ENCODE measurements at places on chromosomes 5 and 9.

DNA sequence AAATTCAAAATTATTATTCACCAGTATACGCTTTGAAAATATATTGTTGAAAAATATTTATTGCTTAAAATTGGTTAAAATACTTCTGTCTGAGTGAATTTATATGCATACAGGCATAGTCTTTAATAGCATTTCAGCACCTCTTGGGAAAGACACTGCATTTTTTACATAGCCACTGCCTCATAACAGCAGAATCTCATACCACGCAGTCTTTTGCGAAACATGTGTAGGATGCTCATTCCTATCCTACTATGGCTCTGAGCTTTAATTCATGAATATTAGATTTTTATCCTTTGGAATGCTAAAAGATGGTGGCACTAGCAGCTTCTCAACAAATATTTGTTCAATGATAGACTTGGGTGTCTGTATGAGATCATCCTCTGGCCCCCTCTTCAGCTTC lies 94.0 kb upstream of the SH3GL2 start:
- no peak for DNase-seq

DNA sequence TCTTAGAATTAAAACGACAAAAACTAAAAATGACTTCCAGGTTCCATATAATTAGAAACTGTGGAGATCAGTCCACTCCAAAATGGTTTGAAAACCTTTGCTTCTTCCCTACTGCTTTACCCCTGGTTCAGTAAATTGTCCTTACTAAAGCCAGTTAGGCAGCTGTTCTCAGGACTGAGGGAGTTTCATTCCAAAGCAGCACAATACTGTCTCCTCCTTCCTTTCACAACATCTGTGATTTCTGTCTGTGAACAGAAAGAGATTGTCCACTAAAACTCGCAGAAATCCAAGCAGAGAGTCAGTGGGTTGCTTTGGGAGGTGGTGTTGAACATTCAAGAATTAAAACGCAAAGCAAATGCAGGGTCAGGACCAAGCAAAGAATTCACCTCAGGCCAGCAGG lies 740.8 kb upstream of the ZNF608 start:
- no peak for DNase-seq

DNA sequence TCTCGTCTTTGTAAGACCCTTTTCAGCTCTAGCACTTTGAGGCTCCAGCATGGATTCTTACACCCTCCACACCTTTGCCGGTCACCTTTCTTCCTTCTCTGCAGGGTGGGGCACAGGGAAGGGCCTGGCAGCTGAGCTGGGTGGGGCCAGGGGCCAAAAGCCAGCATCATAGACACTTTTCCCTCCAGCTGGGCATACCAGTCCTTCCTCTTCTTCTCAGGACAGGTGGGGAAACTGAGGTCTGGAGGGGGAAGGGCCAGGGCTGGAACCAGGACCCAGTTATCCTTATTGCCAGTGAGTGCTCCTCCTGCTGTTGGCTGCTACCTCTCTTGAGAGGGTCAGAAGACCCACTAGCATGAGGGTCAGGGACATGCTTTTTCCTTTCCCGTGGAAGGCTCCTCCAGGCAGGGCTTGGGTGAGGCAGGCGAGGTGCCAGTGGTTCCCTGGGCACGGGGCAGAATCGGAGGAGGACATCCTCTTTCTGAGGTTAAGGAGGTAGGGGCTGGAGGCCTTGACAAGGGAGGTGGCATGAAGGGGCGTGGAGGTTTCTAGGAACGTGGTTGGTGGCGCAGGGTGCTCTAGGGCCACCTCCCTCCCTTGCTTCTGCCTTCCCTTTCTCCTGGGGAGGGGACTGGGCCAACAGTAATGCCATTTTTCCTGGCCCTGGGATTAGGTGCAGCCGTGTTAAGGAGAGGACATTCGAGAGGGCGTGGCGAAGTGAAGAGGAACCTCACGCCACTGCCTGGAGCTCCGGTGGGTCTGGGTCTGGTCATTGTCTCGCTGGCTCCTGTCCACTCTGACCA lies at the start of gene NDST1:
TSS of gene NDST1 (plus strand) at position 658 of the 803 bp plus-strand sequence. CDS start 13,124 bp downstream, outside the sequence.
- no peak for DNase-seq

GRCh38 chr9:111001526-111001925 lies 36.7 kb downstream of the LPAR1 start:
- DNase-seq, result no peak

DNA sequence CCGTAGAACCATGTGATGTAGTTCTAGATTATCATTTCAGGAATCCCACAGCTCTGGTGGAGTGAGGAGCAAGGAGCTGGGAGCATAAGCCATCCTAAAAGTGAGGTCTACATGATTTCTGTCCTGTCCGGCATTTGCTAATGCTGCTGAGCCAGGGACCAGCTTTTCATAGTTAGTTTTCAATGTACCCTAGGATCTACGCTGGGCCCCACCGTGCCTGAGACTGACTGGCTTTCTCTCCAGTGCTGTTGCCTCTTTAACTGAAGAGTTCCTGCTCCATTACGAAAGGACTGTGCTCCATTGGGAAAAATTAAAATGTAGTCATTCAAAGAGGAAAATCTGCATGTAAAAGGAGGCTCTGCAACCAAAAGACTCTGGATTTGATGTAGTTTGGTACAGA lies 634.8 kb downstream of the DMRTA1 start:
- no peak for DNase-seq

DNA sequence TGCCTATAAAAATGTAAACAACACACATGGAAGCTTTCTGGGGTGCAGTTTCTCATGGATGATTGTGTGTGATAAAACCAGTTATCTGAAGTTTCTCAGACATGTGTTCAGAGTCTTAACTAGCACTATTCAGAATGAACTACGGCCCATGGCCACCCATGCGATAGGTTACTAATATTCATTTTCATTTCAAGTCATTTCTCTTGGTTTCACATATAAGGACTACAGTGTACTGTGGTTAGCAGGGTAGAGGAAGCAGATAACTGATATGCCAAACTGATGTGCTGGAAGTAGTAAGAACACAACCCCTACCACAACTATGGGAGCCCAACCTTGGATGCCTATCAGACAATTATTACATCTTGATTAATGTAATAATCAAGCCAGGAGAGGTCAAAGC lies 372.1 kb downstream of the DTWD2 start:
- no peak for DNase-seq

DNA sequence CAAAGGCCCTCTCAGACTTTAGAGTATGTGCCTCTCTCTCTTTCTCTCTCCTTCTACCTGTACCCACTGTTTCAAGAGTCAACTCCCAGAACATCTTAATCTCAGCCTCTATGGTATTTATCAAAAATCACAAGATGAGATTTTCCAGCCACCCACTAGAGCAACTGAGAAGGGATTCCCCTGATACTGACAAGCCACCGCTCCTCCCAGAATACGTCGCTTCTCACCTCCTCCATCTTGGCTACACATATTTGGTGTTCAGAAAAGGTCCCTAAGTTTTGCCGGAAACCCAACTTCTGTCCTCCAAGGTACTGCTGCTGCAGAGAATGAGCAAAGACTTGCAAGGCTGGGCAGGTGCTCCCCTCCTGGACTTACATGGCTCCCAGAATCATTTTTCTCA lies 6.1 kb downstream of the GARIN3 start:
- DNase-seq, result no peak

DNA sequence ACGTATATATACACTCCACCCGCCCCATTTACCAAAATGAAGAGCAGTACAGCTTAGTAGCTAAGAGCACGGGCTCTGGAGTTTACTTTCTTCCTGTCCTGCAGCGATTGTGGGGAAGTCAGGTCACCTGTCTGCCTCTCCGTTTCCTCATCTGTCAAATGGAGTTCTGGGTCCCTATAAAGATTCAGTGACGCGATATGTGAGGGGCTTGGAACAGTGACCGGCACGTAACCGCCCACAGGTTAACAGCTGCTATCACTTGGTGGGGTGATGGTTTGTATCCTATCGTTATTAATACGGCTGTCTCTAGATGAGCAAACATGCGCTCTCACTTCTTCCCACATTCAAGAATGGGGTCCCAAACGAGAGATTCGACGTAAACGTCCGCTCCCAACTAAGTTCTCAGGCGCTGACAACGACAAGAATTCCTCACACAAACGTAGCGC lies 426 bp downstream of the FAM114A2 start:
- DNase-seq, result no peak

- DNase-seq, result no peak
Measured at GRCh38 chr5:80754900-80755299, 100.1 kb upstream of the DHFR start.

DNA sequence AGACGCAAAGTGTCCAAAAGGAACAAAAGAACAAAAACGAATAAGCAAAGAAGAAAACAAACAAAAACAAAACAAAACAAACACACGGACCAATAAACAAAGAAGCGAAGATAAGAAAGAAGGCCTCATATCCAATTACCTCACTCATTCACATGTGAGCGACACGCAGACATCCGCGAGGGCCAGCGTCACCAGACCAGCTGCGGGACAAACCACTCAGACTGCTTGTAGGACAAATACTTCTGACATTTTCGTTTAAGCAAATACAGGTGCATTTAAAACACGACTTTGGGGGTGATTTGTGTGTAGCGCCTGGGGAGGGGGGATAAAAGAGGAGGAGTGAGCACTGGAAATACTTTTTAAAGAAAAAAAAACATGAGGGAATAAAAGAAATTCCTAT lies 28.3 kb upstream of the WWC1 start:
- no peak for DNase-seq

DNA sequence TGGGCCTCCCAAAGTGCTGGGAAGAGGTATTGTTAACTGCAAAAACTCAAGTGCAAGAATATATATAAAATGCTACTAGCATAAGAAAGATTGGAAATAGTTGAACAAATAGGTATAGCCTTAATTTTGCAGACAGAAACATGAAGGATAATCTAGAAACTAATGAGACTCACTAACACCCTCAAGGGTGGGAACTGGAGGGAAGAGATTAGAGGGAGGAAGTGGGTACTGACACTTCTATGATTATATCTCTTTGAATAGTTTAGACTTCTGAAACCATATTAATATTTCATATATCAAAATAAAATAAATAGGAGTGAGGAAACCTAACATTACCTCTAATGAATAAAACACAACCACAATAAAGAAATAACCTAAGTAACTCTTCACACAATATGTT lies 23.0 kb downstream of the AUH start:
- DNase-seq, result no peak

DNA sequence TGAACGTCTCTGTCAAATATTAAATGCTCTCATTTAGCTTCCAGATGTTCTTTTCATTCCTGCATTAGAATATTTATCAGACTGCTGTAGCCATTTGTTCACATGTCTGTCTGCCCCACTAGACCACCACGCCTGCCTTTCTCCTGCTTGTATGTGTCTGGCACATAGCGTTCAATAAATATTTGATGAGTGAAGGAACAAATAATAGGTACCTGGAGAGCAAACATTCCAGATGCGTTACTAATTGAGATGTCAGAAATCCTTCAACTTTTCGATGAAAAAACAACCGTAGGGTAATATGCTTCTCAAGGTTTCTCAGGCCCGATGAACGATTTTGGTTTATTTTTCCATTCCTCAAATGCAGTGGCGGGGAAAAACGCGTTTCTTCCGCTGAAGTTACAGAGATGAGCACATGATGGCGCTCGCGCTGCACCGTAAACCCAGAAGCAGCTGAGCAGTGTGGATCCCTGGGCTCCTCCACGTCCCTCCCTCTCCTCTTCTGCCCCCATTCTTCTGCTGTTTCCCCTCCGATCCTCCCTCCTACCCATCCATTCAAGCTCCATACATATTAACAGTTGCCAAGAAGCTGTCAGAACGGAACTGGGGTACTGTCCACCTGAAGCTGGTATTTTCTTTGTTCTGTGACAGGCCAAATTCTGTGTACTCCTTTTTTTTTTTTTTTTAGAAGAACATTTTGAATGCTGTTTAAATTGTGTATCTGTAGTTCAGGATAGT lies 245.4 kb downstream of the MPDZ start:
- DNase-seq, result peak; percentile 54

GRCh38 chr5:134120386-134121138 lies 6.1 kb downstream of the TCF7 start:
- no peak for DNase-seq

DNA sequence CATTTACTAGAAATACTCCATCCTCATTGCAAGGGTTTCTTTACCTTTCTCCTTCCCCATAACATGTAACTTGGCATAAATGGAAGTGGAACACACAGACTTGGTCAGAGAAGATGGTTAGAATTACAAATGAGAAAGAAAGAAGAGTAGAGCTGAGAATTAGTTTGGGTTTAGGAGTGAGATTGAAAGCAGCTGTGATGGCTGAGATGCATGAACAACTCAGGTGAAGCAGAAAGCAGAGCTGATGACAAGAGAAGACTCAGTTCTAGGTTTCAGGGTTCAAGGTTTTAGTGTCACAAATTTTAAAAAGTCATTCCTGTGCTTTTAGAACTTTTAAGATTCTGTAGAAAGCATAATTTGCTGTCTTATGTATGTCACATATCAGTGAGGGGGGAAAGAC lies 54.0 kb downstream of the TMEM161B start:
- DNase-seq, result no peak

- peak; percentile 50 for DNase-seq
Measured at GRCh38 chr5:93421468-93421867, 159.6 kb downstream of the NR2F1-AS1 start.

GRCh38 chr9:133673258-133673655 lies 37.1 kb downstream of the DBH start:
- DNase-seq, result no peak

- DNase-seq, result no peak
Measured at GRCh38 chr9:131386281-131386680, 7.6 kb upstream of the PRRC2B start.

GRCh38 chr5:79666758-79667157 lies 22.9 kb upstream of the CMYA5 start:
- DNase-seq, result no peak

DNA sequence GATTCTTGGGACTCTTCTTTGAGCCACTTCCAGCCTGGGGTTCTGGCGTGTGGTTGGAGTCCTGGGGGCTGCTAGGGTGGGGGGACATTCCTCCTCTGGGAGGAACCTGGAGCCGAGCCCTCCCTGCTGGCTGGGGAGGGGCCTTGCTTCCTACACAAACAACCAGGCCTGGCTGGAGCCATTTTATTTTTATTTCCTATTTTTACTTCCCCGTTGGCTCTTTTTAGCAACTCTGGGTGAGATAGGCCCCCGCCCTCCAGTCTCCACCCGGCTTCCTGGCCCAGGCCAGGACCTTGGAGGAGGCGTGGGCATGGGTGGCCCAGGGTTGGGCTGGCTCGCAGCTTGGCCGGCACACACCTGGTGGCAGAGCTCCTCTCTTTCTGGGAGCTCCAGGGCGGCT lies 15.1 kb downstream of the RXRA start:
- DNase-seq, result no peak

GRCh38 chr9:136328622-136329041 lies 1.3 kb downstream of the GPSM1 start:
- no peak for DNase-seq

DNA sequence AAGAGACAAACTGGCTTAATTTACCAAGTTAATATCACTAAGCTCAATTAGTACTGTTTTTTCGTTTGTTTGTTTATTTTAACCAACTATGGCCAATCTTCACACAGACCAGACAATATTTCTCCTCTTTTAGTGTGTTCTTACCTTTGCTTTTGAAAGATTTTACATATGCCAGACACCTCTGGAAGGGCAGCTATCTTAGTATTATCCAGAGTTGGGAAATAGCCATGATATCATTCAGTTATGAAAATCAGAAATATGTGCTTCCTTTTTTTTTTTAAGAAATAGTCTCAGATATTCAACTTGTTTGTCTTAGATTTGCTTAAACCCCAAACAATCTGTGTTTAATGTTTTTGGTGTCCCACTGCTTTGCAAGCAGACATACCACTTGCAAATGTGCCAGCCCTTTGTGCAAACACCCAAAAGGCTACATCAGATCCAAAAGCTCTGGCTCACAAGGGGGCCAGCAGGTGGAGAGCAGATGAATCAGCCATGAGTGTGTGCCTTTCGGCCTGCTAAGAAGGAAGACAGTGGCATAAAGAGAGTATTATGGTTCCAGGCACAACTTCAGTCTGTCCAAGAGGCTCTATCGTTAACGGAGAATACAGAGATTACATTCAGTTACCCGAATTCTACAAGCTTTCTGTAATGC lies 147.6 kb downstream of the EFNA5 start:
- DNase-seq, result no peak

All from iPS DF 6.9 (cell line).